ENCODE measurements at places on chromosomes 5 and 9.

DNA sequence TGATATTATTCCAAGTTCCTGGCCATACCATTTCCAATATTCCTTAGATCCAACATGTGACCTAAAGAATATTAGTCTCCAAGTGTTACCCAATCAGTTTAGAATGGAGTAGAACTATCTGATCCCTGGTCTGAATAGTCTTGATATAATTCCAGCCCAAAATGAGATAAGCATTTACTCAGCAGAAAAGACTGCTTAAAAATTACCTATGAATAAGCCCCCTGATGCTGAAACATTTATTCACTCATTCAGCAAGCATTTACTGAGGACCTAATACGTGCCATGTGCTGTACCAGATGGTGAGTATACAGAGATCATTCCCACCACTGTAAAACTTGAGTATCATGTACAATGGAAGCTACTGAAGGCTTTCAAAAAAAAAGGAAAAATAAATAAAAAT is 157.0 kb downstream of the FAM114A2 start:
- DNase-seq = no peak

DNA sequence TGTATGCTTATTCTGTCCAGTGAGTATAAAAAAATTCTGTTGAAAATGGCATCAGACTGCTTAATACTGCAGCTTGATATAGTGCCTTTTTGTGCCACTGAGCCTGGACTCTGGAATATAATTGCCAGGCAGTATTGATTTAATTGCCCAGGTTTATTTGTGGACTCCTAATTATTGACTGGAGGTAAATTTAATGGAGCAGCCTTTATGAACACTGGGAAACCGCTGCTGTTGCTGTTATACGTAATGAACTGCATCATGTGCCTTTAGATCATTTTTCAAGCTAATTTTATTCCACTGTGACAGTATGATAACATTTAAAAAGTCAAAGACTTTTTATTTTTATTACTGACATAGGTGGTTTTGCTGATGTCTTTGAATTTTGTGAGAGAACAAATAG is 90.2 kb upstream of the SH3GL2 start:
- DNase-seq = no peak

- DNase-seq = no peak
Measured at GRCh38 chr5:133848341-133848811, 120.0 kb downstream of the C5orf15 start.

GRCh38 chr9:121300283-121301119 is 32.5 kb downstream of the GSN start:
- no peak for DNase-seq

- DNase-seq = no peak
Measured at GRCh38 chr9:128998462-128998861, 29.7 kb downstream of the SH3GLB2 start.

DNA sequence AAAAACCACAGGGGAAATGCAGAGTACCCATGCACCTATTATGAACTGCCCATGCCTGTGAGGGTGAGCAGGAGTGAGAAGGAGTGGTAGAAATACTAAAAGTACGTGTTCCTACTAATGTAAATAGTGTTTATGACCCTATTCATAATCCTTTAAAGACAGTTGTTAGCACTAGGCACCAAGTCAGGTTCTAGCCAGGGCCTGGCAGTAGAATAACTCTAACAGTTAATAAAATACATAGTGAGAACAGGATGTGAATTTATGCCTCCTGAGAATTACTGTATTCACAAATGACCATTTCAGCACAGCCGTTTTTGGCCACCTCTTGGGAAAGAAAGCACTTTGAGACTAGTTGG is 103.2 kb upstream of the TARS1 start:
- no peak for DNase-seq

DNA sequence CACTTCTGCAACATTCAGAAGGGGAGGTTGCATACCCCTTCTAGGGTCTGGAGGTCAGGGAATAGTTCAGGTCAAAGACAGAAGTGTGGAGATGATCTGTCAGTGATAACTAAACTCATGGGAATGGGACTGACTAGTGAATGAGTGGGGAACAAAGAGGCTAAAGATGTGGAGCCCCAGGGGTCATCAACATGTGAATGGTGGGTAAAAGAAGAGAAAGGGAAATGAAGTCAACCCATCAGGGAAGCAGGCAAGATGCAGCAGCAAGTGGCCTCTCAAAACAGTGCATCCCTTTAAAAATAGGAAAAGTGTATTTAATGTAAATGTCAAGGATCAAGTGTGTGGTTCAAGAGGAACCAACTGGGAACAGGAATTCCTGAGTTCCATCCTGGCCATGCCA is 69.9 kb downstream of the PLPPR1 start:
- no peak for DNase-seq

DNA sequence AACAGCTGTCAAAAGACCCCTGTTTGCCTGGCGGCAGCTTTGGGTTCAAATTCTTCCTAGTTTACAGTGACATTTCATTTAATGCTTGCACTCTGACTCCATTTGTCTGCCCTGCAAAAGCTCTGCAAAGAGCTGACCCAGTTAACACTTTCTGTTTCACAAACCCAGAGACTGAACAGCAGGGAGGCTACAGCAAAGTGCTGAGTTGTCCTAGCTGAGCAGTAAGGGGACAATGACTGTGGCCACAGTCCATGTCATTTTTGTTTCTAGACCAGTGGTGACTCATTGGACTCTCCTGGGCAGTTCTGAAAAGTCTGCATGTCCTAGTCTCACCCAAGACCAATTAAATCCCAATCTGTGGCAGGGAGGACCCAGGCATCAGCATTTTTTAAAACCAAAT is 994.8 kb upstream of the WWC1 start:
- DNase-seq = no peak

- no peak for DNase-seq
Measured at GRCh38 chr9:92669527-92669889, 423 bp downstream of the IPPK start.

GRCh38 chr5:5666369-5666768 is 243.9 kb downstream of the ICE1 start:
- no peak for DNase-seq

DNA sequence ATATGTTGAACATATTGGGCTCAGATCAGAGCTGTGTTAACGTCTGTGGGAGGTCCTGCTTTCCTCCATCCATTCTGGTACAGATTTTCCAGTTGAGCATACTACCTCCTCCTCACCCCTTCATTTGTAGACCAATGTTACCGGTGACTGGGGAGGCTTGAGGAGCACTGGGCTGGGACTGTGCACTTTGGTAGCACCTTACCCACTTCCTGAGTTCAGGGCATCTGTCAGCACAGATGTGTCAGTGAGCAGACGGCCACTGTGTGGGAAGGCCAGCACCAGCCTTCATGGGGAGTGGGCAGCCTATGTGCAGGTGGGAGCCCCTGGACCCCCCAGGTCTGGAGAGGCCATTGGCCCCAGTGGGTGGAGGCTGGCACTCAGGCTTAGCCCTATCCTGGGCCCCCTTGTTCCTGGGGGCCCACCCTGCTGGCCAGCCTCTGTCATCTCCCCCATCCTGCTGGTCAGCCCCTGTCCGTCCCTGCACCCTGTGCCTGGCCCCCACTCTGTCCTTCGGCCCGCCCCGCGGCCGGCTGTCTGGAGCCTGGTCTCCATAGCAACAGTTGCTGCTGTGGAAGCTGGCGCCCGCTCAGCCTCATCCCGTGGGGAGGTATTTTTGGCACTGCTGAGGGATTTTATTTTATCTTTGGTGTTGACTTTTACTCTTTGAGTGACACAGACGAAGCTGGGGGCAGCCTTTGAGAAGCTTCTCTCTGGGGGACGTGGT is 21.3 kb downstream of the WNK2 start:
- no peak for DNase-seq

- peak; percentile 91 for DNase-seq
Measured at GRCh38 chr5:149828161-149829011, 98.3 kb downstream of the PPARGC1B start.

GRCh38 chr9:91834740-91835139 is 115.3 kb downstream of the ROR2 start:
- no peak for DNase-seq

- DNase-seq = no peak
Measured at GRCh38 chr9:87569518-87569917, 71.9 kb downstream of the DAPK1 start.

- no peak for DNase-seq
Measured at GRCh38 chr9:13020146-13021040, 245.6 kb downstream of the LURAP1L start.

DNA sequence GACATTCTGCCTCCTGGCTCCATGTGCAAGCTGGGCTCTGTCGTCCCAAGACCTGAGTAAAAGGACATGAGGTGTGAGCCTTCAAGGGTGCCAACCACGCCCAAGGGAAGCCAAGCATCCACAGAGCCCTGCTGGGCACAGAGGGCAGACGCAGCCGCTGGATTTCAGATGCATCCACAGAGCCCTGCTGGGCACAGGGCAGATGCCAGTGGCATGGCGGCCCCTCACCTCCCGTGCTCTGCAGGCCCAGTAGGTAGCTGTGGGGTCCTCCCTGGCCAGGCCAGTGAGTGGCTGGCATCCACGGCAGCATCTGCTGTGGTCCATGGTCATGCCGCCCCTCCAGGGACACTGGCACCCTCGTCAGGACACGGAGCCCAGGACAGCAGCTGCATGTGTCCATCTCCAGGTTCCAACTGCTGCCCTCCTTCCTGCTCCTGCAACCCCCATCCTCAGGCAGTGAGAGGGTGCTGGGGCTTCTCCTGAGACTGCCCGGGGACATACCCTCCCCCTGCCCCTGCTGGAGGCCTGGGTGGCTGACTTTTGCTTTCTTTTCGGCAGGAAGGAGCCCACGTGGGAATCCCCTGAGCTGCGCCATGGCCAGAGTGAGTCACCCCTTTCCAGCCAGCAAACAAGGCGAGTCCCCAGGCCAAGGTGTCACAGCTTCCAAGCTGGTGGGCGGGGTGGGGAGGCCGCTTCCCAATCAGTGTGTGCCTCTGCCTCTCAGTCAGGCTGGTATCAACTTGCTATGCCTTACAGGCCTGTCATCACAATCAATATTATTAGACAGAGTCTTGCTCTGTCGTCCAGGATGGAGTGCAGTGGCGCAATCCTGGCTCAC is 4.0 kb upstream of the TRAF2 start:
- peak; percentile 63 for DNase-seq

- DNase-seq = no peak
Measured at GRCh38 chr9:90958328-90958727, 156.7 kb downstream of the SYK start.

- DNase-seq = no peak
Measured at GRCh38 chr5:119243888-119244287, 111.9 kb upstream of the TNFAIP8 start.

DNA sequence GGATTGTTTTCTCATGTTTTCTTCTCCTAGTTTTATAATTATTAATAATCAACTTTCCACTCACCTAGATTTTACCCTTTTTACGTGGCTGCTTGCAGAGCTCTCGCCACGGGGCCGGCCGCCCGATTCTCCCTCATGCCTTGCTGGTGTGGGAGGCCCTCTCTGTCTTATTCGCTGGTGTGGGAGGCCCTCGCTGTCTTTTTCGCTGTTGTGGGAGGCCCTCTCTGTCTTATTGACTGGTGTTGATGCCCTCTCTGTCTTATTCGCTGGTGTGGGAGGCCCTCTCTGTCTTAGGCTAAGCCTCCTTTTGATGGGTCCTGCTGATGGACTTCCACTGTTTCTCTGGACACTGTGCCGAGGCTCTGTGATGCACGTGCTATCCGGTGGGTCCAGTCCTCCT is 161.3 kb upstream of the IRX2 start:
- no peak for DNase-seq

DNA sequence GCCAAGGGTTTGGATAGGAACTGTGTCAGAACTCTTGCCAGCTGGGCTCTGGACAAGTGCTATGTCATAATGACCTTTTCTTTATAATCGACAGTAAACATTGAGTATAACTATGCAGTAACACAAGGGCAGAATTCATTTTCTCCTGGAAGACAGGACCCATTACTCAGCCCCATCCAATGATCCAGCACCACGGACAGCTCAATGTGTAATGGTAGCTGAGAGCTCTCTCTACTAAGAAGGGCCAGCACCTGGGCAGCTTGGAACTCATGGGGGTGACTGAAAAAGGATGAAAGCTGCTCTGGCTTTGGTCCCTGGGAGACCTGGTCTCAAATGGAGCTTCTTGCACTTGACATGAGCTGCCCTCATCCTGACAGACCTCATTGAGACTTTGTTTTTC is 347.8 kb downstream of the TRIM32 start:
- peak; percentile 3 for DNase-seq

DNA sequence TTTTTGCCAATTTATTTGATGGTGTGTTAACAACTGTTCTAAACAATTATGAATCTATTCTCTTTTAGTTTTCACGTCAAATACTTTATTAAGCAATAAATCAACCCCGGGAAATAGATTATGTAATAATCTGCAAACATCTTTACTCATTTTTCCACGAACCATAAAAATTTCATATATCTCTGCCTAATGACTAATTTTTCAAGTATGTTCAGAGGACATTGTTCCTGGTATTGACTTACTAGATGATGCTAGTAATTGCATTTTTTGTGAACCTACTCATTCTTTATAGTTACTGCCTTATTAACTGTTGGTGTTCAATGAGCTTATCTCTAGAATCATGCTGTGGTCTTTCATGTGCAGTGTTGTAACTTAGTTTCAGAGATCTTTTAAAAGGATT is 41.0 kb upstream of the FBN2 start:
- no peak for DNase-seq

GRCh38 chr5:65978251-65978650 is 51.9 kb downstream of the ERBIN start:
- DNase-seq = no peak

GRCh38 chr5:166430491-166431319 is 1860.7 kb upstream of the WWC1 start:
- no peak for DNase-seq

GRCh38 chr5:83472508-83473345 is 1.2 kb downstream of the VCAN start:
- peak; percentile 13 for DNase-seq

GRCh38 chr9:124180557-124180956 is 77.2 kb upstream of the NEK6 start:
- no peak for DNase-seq

- no peak for DNase-seq
Measured at GRCh38 chr9:132645306-132645705, 24.5 kb downstream of the DDX31 start.

- no peak for DNase-seq
Measured at GRCh38 chr5:165397516-165397915, 1892.1 kb downstream of the MAT2B start.

DNA sequence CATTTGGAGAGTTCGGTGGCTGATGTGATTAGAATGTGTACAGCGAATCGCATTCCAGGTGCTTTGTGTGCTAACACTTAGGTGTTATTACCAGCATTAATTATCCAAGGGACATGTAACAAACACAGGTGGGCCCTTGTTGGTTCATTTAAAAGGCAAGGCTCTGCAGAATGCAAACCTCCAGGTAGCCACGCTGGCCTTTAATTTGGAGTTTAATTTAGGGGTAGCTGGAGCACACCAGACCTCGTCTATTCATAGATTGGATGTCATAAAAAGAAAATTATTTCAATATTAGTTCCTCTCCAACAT is 191.1 kb downstream of the MAT2B start:
- DNase-seq = no peak

GRCh38 chr5:149500922-149501582 is 50.2 kb downstream of the CSNK1A1 start:
- DNase-seq = no peak

DNA sequence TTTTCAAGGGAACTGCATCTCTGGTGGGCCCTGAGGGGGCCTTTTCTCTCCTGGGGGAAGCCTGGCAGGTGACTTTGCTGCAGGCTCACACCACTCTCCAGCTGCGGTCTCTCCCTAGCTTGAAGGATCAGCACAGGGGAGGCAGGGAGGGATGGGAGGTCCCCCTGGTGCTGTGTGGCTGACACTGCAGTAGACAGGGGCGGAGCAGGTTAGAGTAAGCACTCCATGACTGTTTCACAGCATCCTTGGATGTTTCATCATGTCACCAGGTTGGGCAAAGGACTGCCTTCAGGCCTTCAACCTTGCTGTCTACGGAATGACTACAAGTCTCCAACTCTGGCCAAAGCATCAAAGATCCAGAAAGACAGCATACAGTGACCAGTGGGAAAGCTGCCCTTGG is 470.7 kb downstream of the CDK5RAP2 start:
- DNase-seq = peak; percentile 5

Measured in hematopoietic multipotent progenitor cell treated with erythropoietin and hydrocortisone succinate and interleukin-3 and kit ligand, for 8 days (in vitro differentiated cells).